H7 (cell line): ENCODE measurements at places on chromosomes 12 and 14. TPM values are rescaled to one million over a fixed set of nuclear protein-coding genes. Genes with fewer than 3 reads are reported as not detected.

- DNase-seq: no peak
These were observed 735 bp downstream of the RNASE6 start for GRCh38 chr14:20781803-20782202.

DNA sequence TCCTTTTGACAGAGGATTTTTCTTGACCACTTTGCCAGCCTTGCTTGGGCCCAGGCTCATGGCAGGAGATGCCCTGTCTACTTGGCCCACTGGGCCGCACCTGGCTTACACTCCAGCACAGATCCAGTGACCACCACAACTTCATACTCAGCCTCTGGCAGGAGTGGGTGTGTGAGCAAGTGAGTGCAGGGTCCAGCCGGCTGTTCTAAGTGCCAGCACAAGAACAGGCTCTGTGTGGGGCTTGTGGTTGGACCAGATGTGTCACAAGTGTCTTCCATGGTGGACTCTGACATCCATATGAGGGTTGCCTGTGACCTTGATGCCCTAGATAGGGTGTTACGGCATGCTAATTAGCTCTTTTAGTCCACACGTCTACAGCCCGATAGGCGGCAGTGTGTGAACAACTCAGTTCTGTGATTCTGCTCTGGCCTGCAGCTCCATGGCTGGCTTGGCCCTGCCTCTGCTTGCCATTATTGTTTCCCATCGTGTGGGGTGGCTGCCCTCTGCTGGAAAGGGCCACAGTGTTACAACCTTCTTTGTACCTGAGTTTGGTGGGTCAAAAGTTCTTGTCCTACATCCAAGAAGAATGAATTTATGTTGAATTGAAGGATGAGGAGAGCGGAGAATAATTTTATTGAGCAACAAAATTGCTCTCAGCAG lies 1089.1 kb downstream of the SLC6A15 start:
- peak; percentile 3 for DNase-seq

NINJ2 gene
- 0.74 and 2.6 TPM in 2 replicates for total RNA-seq

TCTN1 gene
- total RNA-seq: 6.2 and 7.8 TPM in 2 replicates

KRT3 gene
- total RNA-seq: not detected in 2 replicates

DNA sequence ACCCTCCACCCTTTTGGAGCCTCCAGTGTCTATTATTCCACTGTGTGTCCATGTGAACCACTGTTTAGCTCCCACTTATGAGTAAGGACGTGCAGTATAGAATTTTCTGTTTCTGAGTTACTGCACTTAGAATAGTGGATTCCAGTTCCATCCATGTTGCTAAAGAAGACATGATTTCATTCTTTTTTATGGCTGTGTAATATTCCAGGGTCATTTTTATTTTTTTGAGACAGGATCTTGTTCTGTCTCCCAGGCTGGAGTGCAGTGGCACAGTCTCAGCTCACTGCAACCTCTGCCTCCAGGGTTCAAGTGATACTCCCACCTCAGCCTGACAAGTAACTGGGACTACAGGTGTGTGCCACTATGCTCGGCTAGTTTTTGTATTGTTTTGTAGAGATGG lies 31.6 kb downstream of the EML1 start:
- no peak for DNase-seq

DNA sequence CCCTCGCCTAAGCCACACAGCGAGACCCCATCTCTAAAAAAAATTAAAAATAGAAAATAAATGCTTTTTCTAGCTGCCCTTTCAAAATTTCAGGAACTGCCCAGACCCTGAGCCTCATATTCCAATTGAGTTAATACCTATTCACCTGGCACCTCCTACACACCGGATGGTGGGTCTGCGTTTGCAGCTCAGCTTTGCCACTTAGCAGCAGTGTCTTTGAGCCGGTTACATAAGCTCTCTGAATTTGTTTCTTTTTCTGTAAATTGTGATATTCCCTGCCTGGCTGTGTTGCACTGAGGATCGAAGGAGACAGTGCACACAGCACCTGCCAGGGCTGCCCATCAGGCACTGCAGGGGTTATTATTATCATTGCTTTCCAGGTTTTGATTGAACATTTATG lies 125.6 kb downstream of the EML1 start:
- no peak for DNase-seq

FRMD6 gene
- total RNA-seq: 17.4 TPM in 2 replicates

GRCh38 chr12:117155278-117156060 lies 34.8 kb downstream of the FBXO21 start:
- peak; percentile 100 for DNase-seq

BMP4 gene
- total RNA-seq: 20.4 and 22.9 TPM in 2 replicates
